ENCODE measurements at places on chromosomes 2 and 18.

- DNase-seq: no peak
Observed at GRCh38 chr2:74620671-74621070, 27.5 kb downstream of the M1AP start.

- no peak for DNase-seq
Observed at GRCh38 chr18:28398471-28398870, 221.5 kb upstream of the CDH2 start.

DNA sequence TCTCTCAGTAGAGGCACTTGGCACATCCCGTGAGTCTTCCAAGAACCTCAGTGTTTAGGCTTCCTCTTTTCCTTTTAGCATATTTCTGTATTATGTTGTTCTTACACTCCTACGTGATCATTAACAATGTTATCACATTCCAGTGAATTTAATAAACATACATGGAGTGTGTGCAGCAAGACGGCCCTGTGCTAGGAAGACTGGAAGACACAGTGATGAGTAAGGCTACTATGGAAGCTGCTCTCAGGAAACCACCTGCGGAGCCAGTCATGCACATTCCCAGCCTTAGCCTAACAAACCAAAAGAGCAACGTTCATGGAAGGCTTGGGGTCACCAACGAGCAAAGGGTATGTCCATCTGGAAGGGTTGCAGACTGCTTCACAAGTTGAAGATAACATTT is 103.4 kb downstream of the ETAA1 start:
- DNase-seq: no peak

DNA sequence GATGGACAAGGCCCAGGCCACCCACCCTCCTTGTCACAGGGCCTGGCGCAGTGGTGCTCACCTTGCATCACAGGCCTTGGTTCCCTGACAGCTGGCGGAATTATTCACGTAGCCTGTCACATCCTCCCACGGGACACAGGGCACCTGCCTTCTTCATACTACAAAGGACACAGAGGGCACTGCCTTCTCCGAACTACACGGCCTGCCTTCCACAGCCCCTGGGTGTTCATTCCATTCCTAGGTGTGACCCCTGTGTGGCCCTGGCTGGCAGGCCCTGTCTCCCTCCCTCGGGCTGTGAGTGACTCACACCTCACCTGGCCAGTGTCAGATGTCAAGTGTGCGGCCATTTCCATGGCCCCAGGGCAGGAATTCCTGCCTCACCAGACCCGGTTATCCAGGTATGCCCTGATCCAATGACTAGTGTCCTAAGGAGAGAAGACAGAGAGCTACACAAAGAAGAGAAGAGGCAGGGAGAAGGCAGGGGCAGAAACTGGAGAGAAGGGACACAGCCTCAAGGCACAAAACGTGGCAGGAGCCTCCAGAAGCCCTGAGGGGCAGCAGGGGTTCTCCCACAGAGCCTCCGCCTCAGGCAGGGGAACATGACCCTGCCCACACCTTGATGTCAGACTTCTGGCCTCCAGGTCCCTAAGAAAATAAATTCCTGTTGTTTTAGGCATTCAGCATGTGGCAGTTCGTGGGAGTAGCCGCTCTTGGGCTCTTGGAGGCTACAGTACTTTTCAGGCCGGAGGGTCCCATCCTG is 43.4 kb downstream of the MBP start:
- no peak for DNase-seq

DNA sequence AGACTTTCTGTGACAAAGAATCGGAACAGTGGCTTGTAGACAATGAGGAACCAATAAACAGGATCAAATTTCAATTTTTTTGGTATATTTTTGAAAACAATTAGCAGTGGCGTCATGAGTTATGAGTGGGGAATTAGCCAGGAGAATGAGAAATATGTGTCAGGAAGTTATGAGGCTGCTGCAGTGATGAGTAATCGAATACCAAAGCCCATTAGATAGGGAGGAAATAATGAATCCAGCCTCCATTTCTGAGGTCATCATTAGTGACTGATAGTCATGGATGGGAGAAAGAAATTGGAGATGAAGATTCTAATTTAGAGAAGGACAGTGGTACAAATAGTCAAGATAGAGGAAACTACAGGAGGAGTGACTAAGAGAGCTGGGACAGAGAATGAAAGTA is 673.1 kb upstream of the VRK2 start:
- no peak for DNase-seq

GRCh38 chr2:134738141-134738870 is 19.5 kb upstream of the TMEM163 start:
- no peak for DNase-seq

GRCh38 chr2:163467251-163467630 is 268.6 kb downstream of the FIGN start:
- DNase-seq: no peak

DNA sequence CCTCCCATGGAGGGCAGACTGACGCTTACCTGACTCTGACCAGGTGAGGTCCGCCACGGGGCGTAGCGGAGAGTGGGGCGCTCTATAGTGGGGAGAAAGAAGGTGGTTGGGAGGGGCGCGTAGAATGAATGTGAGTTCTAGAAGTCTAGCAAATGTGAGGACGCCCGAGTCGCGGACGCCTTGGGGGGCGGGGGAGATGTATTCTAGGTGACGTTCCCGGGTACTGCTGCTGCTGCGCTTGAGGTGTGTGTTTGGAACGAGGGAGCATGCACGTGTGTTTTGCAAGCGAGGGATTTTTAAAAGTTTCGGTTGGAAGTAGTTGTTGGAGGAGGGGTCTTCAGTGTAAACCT is 758 bp downstream of the RIF1 start:
- DNase-seq: peak; percentile 31

DNA sequence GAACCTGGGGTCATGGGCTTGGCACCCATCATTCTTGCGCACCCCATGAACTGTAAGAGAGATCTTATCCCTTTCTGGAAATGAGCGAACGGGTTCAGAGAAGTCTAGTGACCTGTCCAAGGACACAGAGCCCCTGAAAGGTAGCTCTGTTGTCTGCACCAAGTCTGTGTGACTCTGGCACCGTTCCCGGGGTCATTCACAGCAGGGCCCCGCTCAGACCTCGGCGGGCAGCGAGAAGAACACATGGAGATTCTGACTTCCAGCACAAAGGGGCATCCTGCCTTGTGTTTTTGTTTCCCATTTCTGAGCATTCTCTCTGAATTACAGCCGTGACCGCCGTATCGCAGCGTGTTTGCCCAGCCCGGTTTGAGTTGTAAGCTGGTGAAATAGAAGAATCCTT is 231.7 kb downstream of the KLHL29 start:
- DNase-seq: no peak

DNA sequence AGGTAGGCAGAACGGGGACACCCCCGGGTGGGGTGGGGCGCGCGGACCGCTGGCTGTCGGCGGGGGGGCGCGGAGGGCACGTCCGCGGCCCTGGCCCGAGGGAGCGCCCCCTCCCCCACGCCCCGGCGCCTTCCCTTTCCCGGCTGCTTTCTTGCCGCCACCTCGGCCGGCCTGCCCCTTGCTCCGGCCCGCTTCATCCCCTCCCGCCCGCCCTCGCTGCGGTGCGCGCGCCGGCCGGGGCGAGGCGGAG is 443 bp downstream of the VAPA start:
- DNase-seq: no peak

DNA sequence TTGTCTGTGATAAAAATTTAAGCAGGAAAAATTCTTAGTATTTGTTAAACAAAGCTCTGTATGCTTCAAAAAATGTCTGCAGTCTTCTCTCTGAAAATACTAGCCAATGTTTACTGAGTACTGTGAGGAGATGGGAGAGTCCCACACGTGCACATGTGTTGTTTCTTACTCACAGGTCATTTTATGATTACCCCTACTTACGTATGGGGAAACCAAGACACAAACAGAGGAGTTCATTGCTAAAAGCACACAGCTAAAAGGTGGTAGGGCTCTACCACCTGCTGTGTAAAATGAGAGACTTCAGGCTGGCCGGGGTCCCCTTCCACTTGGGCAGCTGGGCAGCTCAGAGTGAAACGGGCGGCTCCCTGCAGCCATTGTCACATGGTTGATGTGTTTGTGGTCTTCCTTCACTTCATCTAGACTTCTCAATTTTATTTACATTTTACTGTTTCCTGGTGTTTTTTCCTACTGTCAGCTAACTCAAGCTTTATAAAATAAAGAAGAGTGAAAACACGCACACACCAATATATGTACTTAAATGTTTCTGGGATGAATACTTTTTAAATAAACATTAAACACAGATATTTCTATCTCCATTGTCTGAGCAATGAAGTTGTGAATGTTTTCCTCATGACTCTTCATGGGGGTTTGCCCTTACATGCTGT is 71.2 kb downstream of the MBP start:
- DNase-seq: no peak

GRCh38 chr2:3112553-3112952 is 265.1 kb downstream of the EIPR1 start:
- no peak for DNase-seq

DNA sequence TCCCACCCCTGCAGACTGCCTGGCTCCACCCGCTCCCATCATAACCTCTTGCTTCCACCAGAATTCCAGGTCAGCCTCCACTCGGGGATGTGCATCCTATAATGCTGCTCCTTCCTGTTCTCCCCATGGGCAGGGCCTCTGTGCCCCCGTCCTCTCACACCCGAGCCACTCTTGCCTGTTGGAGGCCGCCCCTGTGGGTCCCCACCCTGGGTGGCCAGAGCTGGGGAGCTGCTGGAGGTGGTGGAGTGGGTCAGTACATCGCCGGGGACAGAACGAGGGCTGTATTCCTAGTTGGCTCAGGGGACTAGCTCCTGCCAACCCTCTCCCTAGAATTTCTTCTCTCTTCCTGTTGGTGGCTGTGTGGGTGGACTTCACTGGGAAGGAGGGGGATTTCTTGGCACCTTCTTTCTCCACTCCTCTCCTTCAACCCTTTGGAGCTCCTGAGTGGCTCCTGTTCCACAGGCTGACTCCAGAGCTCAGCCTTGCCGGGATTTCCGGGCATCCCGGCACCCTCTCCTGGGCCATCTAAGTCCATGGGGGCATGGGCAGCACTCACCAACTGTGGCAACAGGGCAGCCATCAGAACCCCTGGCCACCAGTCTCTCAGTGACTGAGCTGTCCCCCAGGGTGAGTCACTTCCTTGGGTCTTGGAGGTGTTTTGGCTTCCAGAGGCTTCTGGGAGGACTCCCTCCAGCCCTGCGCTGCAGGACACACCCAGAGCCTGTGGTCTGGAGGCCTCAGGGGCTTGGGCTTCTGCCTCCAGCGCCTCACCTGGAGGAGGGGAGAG is 88.2 kb upstream of the MCFD2 start:
- DNase-seq: no peak

DNA sequence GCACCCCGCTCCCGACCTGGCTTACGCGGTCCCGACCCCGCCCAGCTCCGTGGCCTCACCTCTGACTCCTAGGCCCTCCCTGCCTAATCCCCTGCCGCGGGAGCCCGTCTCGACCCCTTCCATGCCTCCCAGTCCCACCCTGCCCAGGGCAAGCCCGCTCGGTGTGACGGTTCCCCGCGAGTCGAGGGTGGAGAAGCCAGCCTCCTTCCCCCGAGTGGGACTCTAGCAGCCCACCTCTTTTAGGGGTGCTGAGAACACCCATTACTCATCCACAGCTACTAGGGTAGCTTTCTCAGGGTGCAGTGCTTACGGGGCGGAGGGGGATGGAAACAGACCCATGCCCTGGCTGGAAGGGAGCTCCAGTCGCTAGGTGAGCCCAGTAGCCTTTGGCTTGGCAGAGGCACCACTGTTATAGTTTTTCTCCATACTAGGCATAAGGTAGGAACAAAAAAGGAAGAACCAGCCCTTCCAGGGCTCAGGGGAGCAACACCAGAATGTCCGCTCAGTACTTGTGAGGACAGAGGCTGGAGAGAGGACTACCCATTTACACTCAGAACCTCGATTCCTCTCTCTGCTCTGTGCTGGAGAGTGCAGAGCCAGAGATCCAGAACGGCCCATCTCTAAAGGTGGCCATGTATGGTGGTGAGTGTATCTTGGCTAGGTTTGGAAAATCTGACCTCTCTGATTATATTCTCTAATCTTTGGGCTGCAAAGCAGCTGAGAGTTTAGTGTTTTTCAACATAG is 606 bp downstream of the AGBL5 start:
- peak; percentile 37 for DNase-seq

GRCh38 chr18:22427822-22428549 is 10.3 kb upstream of the CTAGE1 start:
- no peak for DNase-seq

DNA sequence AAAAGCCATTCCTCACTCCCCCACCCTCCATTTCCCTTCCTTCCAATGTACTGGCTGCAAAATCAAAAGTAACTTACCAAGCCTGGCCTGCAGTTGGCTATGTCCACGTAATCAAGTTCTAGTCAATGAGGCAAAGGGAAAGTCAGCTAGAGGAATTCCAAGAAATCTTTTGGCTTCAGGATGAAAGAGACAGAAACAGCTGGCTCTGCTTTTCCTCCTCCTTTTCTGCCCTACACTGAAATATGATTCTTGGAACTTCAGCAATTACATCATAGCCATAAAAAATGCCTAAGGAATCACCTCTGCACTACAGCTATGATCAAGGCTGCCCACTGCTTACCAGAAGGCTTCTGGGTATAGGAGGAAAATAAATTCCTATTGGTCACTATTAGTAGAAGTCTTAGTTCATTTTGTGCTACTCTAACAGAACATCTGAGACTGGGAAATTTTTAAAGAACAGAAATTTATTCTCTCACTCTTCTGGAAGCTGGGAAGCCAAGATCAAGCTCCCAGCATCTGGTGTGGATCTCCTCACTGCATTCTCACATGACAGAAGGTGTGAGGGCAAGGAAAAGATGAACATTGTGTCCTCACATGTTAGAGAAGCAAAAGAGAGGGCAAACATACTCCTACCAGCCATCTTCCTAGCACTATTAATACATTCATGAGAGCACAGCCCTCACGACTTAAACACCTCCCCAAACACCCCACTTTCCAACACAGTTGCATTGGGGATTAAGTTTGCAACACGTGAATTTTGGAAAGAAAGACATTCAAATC is 219.9 kb downstream of the TMX3 start:
- DNase-seq: no peak

DNA sequence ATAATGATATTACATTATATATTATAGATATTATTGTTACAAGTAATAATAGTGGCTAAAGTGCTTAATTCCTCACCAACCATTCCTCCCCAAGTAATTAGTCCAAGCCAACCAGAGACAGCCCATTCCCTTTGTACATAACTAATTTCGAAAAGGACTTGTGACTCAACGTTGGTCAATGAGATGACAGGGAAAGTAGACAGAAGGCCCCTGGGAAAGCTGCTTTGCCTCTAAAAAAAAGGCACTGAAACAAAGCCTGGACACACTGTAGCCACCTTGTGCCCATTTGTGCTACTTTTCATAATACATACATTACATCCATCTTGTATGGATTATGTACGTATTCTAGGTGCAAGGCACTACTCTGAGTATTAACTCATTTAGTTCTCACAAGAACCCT is 28.8 kb downstream of the COLEC12 start:
- no peak for DNase-seq

- no peak for DNase-seq
Observed at GRCh38 chr2:210224591-210224940, 681 bp downstream of the ACADL start.

GRCh38 chr2:33785201-33786106 is 186.4 kb upstream of the FAM98A start:
- DNase-seq: no peak

DNA sequence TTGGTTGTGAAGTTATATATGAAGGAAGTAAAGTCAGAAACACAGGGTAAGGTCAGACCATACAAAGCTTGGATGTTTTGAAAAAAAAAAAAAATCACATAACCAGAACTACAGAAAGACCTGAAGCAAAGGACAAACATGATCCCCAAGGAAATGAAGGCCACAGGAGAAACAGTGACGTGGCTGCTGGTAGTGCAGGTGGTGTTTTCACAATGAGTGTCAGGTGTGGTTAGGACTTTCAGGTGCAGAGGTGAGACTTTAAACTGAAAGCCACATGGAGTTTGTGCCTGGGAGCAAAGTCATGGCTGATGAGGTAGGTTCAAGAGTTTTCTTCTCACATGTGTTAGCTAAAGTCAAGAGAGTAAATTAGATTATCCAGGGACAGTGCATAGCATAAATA is 270.7 kb downstream of the PIEZO2 start:
- no peak for DNase-seq
